G401 (cell line): ENCODE measurements at places on chromosomes 6 and 20.

DNA sequence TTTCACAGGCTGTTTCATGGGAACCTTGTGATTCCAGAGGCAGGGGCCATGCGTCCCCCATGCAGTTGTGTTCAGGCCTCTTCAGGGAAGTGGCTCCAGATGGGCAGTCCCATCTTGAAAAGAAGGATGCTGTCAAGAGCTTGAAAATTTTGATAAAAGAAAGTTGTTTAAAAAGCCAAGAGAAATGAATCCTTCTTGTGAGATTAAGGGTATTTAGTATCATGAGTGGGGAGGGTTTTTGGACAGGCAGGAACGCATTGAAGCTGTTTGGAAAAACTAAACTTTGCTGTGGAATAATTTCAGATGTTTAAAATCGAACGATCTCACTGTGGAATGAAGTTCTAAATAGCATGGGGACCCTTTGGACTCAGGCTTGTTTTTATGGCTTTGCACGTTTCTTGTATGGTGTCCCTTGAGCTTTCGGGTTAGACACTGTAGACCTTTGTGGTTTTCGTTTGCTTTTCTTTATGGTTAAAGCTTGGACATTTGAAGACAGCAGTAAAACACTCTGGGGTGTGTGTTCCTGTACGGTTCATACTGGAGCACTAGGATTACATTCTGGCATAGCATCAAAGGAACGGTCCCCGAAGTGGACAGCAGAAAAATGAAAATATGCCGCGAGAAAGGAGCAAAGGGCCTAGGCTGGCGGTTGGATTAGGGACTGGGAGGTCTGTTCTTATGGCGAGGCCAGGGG lies 18.2 kb downstream of the KIF25 start:
- DNase-seq: no peak

GRCh38 chr6:134994431-134994830 lies 44.5 kb upstream of the ALDH8A1 start:
- DNase-seq: no peak

DNA sequence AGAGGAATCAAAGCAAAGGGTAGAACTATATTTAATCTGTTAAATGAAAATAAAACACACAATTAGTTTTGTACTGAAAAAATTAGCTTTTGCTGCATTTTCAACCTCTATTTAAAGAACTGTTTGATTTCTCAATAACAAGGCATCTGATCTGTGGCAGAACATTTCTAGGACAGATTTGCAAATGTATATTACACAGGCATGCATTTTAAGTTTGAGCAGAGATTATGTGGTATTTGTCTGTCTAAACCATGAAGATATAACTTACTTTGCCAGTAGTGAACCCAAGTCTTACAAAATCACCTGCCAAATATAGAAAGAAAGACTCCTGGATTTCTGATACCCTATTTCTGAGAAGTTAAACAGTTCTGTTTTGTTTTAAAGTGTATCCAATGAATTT lies 71.9 kb downstream of the TFAP2B start:
- DNase-seq: no peak

DNA sequence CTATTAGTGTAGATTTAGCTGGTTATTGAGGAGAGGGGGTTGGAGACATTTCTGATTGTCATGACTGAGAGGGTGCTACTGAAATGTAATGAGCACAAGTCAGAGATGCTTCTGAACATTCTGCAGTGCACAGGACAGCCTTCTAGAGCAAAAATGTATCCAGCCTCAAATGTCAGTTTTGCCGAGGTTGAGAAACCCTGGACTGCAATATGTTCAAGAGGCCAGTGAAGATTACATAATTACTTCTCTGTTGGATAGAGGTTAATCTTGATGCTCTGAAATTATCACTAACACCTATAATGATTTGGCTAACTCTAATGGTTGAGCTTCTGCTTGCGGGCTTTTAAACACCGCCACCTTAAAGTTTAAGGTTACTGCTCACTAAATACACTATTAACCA lies 3.4 kb upstream of the DUSP22 start:
- DNase-seq: no peak

GRCh38 chr20:6780433-6781190 lies 13.1 kb downstream of the BMP2 start:
- DNase-seq: no peak

DNA sequence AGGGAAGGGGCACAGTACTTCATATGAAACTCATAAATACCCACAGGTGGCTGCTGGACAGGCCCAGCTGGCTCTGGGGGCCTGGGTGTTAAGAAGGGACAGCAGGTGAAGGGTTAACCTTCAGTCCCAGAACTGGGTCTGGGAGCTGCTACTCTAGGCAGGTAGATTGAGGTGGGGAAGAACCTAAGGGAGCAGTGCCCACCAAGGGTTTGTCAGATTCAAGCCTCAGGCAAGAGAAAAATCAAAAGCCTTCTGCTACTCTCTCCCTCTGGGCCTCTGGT lies 5.6 kb downstream of the RPL10A start:
- no peak for DNase-seq

DNA sequence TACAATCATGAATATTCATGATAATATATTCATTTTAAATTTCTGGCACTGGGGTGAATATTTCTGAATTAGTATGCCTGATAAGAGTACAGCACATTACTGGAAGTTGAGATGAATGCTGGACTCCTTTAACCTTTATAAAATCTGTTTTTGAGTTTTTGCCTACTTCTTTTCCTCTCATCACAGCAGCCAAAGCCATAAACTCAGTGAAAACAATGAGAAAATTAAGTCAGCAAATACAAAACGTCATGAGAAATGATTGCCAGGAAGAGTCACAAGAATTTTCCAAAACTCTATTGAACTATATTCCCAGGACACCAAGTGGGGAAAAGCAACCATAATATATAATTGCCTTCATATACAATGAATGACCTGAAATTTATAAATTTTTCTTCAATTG lies 837.6 kb downstream of the TBC1D32 start:
- no peak for DNase-seq

GRCh38 chr6:54173089-54173488 lies 61.8 kb downstream of the MLIP start:
- DNase-seq: no peak

- no peak for DNase-seq
Measured at GRCh38 chr20:6940048-6940447, 172.6 kb downstream of the BMP2 start.

GRCh38 chr6:143135797-143136561 lies 75.3 kb downstream of the AIG1 start:
- no peak for DNase-seq

DNA sequence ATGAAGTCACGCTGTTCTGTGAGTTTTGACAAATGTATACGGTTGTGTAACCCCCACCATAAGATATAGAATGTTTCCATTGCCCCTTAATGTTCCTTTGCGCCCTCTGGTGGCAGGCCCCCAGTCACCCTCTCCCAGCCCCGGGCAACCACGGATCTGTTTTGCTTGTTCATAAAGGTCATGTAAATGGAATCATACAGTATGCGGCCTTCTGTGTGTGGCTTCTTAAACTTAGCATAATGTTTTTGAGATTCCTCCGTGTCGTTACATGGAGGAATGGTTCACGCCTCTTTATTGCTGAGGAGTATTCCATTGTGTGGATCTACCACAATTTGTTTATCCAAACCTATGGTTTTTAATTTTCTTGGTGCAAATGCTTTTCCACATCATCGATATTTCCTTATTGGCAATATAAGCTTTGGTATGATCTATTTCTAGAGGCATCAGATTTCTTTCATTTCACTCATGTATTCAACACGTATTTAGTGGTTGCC lies 28.4 kb downstream of the LYRM2 start:
- DNase-seq: peak; percentile 25

DNA sequence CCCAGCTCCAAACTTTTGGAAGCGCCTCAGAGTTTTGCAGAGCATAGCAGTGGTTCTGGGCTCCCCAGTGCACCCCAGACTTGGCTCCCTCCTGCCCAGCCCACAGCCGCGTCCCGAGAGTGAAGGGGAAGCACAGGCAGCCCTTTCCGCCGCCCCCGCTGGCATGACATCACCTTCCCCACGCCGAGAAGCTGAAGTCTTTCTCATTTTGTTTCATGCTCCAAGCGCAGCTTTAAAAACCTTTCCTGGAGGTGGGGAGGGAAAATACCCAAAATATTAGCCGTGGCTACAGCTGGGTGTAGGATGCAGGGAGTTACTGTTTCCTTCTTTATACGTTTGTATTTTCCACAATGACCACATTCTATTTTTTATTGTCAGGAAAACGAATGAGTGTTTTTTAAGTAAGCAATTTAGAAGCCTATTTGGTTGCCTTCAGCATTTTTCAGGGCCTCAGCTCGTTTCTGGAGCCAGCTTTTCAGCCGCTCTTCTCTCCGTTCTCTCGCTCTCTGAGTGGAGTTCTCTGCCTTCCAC lies 72.9 kb downstream of the SNX5 start:
- DNase-seq: peak; percentile 5

DNA sequence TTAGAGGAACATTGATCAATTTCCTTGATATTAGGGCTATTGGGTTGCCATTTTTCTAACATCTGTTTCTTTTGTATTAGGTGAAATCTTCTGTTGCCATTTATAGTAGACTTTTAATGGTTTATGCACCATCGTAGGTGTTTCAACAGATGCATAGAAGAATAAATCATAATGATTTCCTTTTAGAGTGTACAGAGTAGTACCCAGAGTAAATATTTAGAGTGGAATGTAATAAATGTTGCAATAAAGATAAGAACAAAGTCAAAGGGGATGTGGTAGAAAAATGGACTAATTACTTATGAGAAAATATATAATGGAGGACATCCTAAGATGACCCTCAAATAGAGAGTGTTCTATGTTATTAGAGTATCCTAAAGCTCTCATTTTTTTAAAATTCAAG lies 643.0 kb upstream of the CITED2 start:
- DNase-seq: no peak

DNA sequence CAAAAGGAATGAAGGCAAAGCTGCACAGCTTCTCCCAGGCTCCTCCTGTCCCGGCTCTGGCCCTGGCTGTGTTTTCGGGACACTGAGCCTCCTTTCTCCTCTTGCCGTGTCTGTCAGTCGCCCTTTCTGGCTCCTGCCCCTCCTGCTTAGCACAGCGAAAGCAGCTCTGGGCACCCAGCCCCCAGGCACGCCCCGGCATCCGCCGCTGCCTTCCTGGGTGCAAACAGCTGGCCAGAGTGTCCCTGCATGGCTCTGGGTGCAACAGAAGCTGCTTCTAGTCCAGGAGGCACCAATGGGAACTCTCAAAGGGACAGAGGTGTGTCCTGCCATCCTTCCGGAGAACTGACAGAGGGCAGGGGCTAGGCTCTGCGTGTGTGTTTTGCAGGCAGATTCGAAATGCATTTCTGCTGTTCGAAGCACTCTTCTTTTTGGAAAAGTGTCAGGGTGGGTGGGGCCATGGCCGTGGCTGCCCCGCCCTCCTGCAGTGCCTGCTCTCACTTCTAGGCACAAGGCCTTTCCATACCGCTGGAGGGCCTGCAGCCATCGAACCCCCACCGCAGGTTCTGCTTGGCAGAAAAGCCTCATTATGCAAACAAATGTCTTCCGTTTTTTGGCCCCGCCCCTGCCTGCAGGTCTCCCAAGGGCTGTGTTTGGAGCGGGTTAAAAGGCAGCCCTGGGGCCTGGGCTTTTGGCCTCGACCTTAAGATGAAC lies 15.5 kb downstream of the COL9A3 start:
- DNase-seq: no peak

GRCh38 chr6:166253778-166254204 lies 54.4 kb downstream of the PRR18 start:
- DNase-seq: no peak

GRCh38 chr20:57440678-57441509 lies 49.7 kb downstream of the RBM38 start:
- peak; percentile 37 for DNase-seq

DNA sequence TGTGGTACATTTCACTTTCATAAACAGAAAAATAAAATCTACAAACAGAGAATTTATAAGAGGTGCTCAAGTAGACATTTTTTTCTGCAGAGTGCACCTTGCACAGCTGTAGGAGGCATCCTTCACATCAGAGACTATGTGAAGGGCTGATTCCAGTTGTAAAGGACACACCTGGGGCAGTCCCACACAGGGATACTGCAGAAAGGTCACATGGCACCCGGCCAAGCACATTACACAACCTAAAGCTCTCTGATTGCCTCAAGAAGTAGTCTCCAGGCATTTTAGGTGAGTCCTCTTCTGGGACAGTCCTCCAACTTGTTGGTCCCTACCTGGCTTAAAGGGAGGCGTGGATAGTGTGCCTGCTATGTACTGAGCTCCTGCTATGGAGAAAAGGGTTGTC lies 502.9 kb upstream of the NOX3 start:
- DNase-seq: no peak

DNA sequence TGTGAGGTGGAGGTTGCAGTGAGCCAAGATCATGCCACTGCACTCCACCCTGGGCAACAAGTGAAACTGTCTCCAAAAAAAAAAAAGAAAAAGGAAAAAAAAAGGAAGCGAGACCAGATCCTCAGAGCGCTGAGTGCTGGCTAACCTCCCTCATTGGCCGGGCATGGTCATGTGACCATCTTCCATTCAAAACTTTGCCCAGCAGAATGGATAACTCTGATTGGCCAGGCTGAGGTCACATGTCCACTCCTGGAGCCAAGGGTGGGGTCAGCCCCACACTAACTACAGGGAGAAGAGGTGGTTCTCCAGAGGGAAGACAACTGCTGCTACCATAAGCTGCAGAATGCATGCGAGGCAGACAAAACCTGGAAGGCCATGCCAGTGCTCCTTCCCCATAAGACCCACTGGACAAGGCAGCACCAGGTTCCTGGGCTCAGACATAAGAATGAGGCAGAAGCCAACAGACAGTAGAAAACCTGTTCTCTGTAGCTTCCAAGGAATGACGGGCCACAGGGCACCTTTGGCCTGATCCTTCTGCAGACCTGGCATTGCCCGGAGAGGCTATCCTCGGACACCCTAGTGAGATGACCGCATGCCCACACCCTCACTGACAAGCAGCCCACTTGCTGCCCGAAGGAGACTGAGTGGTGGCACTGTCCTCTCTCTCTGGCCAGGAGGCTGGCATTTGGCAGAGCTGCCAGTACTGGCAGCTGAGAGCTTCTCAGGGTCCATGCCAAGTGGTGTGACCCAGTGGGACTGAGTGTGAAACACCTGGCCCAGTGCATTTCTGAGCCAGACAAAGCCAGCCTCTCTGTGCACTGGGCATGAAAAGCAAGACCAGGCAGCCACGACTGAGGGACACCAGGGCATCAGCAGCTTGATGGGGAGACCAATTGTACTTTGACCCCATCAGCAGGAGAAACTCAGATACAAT lies 311.9 kb upstream of the SULF2 start:
- peak; percentile 24 for DNase-seq

- DNase-seq: no peak
Measured at GRCh38 chr6:108568101-108568500, 7.4 kb downstream of the FOXO3 start.

DNA sequence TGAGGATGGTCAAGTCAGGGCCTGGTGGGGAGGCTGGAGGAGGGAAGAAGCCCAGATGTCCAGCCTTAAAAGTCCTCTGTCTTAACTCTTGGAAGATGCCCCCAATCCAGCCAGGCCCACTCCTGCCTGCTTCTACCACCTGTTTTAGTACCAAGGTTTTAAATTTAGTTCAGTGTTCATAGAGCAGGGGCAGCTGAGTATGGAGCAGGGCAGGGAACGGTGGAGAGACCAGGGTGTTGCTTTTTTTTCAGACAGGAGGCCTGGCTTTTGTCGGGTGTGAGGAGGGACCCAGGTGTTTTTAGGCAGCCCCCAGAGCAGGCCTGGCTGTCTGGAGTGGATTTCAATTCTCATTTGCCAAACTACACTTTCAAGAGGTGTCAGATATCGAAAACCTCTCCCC lies 278.8 kb downstream of the CDC5L start:
- DNase-seq: no peak

- no peak for DNase-seq
Measured at GRCh38 chr6:134875367-134875766, 74.5 kb downstream of the ALDH8A1 start.

- DNase-seq: no peak
Measured at GRCh38 chr6:70375166-70375565, 38.1 kb upstream of the FAM135A start.

- DNase-seq: no peak
Measured at GRCh38 chr6:159809149-159809548, 9.1 kb downstream of the PNLDC1 start.
